ENCODE measurements at places on chromosomes 13 and 19. TPM values are rescaled to one million over a fixed set of nuclear protein-coding genes. Genes with fewer than 3 reads are reported as not detected.

The LIM2 gene
- polyA plus RNA-seq: 0.68 TPM

The LRG1 gene
- not detected for polyA plus RNA-seq

GRCh38 chr19:2495130-2495641 is 19.3 kb downstream of the GADD45B start:
- H3K4me1 ChIP-seq: peaks cover 10% of the 10 kb centered on the region
- no peaks in the 10 kb centered on the region for H3K36me3 ChIP-seq
- peak overlapping the region; percentile 57 for H3K4me3 ChIP-seq
- no peak overlapping the region for H3K27ac ChIP-seq
- peaks cover 4% of the 10 kb centered on the region for H3K27me3 ChIP-seq

GRCh38 chr19:45125975-45126493 is 33.1 kb downstream of the PPP1R37 start:
- no peaks in the 10 kb centered on the region for H3K27me3 ChIP-seq
- H3K36me3 ChIP-seq: no peaks in the 10 kb centered on the region
- H3K27ac ChIP-seq: no peak overlapping the region
- H3K4me3 ChIP-seq: no peak overlapping the region
- DNase-seq: peak; percentile 68

DNA sequence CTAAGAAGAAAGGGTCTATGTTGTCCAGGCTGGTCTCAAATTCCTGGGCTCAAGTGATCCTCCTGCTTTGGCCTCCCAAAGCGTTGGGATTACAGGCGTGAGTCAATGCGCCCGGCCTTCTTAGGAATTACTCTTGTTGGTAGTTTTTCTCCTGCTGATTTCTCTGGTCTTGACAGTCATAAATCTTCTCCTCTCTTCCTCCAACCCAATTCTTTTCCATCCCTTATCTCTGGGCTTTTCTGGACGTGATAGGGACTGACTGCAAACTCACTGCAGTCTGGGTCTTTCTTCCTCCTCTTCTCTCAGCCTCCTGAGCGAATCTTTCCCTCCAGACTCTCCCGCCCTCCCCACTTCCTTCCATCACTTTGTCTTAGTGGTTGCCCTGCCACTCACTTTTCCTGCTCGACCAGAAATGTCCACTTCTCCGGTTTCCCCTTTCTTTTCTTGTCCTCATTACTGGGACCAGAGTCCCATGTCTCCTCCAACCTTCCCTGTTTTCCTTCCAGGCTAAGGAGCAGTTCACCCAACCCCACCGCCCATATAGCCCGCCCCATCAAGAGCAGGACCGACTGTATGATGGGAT is 21.9 kb upstream of the TIMM44 start:
- H3K4me1 ChIP-seq: no peaks in the 10 kb centered on the region
- H3K27me3 ChIP-seq: no peaks in the 10 kb centered on the region
- H3K36me3 ChIP-seq: peaks cover 60% of the 10 kb centered on the region
- H3K4me3 ChIP-seq: no peak overlapping the region
- no peak overlapping the region for H3K27ac ChIP-seq

- no peak overlapping the region for H3K4me3 ChIP-seq
- DNase-seq: no peak
- H3K27ac ChIP-seq: no peak overlapping the region
- H3K4me1 ChIP-seq: peaks cover 22% of the 10 kb centered on the region
Measured at GRCh38 chr19:1955171-1956121, 14.5 kb downstream of the CSNK1G2 start.

- peaks cover 29% of the 10 kb centered on the region for H3K4me1 ChIP-seq
- H3K27ac ChIP-seq: peak overlapping the region; percentile 91
- no peaks in the 10 kb centered on the region for H3K27me3 ChIP-seq
- peak overlapping the region; percentile 27 for H3K4me3 ChIP-seq
Measured at GRCh38 chr19:13044231-13044836, 49.1 kb downstream of the NFIX start.
